ENCODE measurements at places on chromosomes 16 and 17.

- DNase-seq: no peak
These were observed 702.0 kb downstream of the CDH11 start for GRCh38 chr16:64419832-64420231.

DNA sequence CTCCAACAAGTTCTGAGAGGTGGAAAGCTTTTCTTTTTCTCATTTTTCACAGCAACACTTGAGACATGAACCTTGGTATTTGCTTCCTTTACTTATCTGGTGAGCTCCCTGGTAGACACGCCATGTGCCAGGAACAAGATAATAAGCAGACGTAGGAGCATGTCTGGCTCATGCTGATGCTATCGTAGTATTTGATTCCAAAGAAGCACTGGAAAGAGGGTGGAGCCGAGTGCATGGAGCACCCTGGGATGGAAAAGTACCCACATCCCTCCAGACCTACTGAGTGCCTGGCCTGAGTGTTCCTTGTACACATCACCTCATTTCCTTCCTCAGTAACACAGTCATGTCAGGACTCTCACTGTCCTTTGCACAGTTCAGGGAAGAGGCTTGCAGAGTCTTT is 231.0 kb downstream of the CBLN1 start:
- no peak for DNase-seq

GRCh38 chr17:151886-152859 is 14.8 kb downstream of the SCGB1C2 start:
- DNase-seq: no peak

DNA sequence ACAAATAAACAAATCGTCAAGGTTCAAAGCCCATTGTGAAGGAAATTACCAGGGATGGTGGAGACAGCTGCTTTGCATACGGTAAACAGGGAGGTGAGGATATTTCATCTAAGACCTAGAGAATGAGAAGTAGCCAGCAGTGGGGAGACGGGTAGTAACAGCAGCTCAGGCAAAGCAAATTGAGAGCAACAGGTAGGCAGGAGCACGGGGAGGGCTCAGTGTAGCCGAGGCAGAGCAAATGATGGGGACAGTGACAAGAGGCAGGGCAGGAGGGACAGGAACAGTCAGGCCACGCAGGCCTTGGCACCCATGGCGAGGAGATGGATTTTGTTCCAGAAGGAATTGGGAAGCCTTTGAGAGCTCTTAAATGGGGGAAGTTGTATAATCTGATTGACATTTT is 29.0 kb upstream of the SBK1 start:
- DNase-seq: no peak

DNA sequence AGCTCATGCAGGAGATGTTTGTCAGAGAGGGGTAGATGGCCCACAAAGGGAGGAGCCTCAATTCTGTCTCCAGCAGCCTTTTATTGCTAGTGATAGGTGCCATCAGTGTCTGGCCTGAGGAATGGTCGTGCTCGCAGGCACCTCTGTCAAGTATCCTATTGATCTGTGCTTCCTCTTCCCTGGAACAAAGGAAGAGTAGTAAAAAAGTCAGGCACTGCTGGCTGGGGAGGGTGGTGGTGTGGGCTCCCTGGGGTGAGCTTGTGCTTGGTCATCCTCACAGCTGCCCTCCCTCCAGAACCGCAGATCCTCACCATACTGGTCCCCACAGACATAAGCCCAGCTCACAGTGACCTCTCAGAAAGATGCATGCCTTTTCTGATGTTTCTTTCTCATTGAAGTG is 15.0 kb upstream of the SALL1 start:
- no peak for DNase-seq

GRCh38 chr17:44197980-44198720 is 1.5 kb downstream of the ATXN7L3 start:
- peak; percentile 65 for DNase-seq

- no peak for DNase-seq
These were observed 14.7 kb upstream of the ST6GALNAC1 start for GRCh38 chr17:76658242-76658662.

- no peak for DNase-seq
These were observed 27.9 kb upstream of the CPHXL start for GRCh38 chr16:75754141-75754540.

- DNase-seq: no peak
These were observed 8.6 kb upstream of the VAC14 start for GRCh38 chr16:70809392-70810060.

- DNase-seq: no peak
These were observed 139.4 kb upstream of the RPH3AL start for GRCh38 chr17:492022-492413.

DNA sequence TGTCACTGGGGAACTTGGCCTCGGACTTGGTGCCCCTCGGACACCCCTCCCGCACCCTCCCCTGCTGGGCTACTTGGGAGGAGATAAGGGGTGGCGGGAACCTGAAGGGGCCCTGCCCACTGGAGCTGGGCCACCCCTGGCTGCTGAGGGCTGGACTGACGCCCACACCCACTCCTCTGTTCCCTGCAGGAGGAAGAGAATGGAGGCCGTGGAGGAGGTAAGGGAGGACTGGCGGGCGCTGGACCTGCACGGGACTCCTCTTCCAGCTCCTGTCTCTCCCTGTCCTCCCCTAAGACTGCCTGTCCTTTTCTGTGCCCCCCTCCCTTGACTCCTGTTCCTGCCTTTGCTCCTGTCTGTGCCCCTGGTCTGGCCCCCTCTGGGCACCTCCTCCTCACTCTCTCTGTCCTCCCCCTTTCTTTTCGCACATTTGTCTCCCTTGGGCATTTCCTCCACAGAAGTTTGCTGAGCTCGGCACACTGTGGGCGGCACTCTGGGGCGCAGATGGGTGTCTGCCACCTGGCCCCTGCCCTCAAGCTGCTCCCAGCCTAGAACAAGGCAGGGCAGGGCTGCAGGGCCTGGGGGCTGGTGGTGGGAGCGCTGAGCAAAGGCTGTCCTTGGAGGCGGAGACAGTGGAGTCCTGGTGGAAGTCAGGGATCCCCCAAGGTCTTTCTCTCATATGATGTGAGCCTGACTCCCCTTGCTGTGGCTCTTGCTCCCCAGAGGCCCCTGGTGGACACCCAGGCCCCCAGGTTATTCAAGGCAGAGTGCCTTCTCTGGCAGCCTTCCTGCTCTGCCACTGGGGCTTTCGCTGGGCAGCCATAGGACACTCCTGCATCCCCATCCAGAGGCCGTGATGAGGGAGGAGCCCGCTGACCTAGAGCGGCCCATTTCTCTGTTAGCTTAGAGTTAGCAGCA is 32.7 kb downstream of the ARHGAP23 start:
- DNase-seq: no peak

All from HTR-8/SVneo (cell line).